ENCODE measurements at places on chromosomes 13 and 19.

GRCh38 chr13:36068991-36069390 is 62.2 kb downstream of the DCLK1 start:
- DNase-seq, result no peak

DNA sequence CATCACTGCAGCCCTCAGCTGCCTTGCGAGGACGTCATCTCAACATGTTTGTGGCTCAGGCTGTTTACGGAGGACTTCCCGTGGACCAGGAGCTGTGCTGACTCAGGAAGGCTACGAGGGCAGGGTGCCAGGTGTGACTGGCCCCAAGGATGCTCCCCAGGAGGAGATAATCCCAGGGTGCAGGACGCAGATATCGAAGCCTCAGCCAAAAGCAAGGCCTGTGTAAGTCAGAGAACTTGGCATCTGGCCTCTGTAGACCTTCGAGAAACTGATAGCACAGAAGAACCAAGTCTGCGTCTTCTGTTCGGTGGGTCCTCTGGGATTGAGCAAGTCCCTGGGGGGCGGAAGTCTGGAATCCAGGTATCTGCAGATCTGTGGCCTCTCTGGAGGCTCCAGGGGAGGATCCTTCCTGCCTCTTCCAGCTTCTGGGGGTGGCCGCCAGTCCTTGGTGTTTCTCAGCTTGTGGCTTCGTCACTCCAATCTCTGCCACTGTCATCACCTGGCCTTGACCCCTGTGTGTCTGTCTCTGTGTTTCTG is 2.6 kb upstream of the DOHH start:
- no peak for DNase-seq

- DNase-seq, result no peak
Measured at GRCh38 chr13:26497968-26498511, 59.4 kb upstream of the WASF3 start.

- no peak for DNase-seq
Measured at GRCh38 chr19:48713041-48713863, 6.3 kb downstream of the MAMSTR start.

DNA sequence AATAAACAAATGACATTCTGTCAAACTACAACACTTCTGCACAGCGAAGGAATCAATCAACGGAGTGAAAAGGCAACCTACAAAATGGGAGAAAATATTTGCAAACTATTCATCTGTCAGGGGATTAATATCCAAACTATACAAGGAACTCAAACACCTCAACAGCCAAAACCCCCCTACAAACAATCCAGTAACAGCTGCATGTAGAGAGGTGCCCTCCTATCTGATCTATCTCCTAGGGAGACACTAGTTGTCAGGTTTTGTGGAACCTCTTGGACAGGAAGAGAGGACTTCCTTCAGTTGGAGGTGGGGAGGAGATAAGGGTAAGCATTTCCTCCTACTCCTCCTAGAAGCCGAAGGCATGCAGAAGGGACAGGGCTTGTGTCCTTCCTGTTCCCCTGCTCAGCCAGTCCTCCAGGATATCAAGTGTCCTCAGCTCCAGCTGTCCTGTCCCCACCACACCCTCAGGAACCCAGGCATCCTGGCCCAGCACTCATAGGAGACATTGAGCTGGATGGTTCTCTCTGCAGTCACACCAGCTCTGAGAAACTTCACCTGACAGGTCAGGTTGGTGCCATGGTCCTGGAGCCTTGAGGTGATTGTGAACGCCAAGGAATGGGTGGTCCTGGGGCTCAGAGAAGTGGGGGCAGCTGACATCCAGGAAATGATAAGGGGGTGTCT is 9.8 kb upstream of the SIGLEC8 start:
- no peak for DNase-seq

DNA sequence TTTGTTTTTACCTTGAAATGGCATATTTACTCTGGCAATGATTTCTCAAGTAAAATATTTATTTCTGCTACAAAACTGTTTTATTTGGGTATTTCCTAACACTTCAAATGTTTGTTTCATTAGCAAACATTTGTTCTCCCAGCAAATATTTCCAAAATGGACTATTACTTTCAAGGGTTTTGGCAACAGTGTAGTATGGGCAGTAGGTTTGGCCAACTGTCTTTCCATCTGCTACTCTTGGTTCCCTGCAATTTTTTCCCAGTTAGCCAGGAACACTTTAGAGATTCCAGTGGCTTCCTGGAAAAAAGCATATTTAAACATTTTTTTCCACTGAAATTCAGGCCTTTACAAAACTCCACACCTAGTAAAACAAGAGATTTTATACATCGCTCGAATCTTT is 466.6 kb downstream of the SLITRK6 start:
- DNase-seq, result no peak

DNA sequence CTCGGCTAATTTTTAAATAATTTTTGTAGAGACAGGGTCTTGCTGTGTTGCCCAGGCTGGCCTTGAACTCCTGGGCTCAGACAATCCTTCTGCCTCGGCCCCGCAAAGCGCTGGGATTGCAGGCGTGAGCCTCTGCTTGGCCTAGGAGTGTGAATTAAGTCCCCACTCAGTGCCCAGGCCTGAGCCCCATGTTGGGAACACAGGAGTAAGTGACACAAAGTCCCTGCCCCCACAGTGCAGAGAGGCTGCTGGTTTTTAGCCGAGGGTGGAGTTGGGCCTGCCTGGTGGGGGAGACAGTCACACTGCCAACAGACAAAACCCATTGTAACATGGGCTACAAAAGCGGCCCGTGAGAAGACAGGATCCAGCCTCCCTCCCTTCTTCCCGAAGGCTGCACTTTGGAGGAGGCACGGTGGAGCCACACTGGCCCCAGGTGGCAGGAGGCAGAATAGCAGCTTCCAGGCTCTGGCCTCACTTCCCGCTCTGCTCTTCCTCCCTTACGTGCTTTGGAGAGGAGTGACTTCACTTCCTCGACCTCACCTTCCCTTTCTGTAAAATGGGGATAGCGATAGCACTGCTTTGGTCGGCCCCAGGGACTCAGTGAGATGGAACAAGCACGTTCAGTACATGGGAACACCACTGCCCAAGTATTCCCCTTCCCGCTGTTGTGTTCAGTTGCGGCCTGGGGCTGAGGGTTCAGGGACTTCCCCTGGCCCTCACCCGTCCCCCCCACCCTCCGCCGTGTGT is 15.2 kb upstream of the EHD2 start:
- peak; percentile 34 for DNase-seq

DNA sequence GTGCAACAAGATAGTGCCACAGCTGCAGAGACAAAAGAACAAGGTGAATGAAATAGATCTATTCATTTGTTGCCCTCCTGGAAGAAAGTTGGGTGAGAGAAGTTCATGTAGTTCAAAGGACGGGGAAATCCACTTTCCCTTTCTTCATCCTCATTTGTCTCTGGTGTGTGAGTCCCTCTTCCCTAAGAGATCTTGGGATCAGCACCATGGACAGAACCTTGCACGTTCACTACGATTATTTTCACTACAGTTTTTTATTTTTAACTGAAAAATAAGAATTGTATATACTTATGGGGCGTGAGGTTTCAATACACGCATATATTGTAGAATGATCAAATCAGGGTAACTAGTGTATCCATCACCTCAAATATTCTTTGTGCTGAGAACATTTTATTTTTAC is 29.2 kb downstream of the NLRP5 start:
- no peak for DNase-seq

- peak; percentile 39 for DNase-seq
Measured at GRCh38 chr13:106917673-106918556, 350.0 kb upstream of the ARGLU1 start.

DNA sequence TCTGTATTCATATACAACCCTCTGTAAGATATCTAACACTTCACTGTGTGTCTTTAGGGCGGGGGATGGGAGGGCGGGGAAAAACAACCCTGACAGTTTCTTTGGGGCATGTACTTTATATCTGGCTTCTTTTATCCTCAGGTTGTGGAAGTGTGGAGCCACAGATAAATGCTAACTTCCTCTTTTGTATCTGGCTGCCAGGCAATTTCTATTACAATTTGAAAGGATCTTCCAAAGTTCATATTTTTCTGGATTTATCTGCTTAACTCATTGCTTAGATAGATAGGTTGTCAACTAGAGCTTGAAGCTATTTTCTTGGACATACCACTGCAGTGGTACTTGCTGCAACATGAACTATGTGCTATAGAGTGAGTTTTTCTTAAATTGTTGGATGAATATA is 393.0 kb downstream of the LMO7 start:
- DNase-seq, result no peak

- no peak for DNase-seq
Measured at GRCh38 chr19:42469311-42470235, 26.8 kb upstream of the CXCL17 start.

GRCh38 chr19:29089315-29089870 is 123.6 kb downstream of the UQCRFS1 start:
- no peak for DNase-seq

GRCh38 chr19:46513461-46514236 is 18.0 kb upstream of the PNMA8B start:
- no peak for DNase-seq

DNA sequence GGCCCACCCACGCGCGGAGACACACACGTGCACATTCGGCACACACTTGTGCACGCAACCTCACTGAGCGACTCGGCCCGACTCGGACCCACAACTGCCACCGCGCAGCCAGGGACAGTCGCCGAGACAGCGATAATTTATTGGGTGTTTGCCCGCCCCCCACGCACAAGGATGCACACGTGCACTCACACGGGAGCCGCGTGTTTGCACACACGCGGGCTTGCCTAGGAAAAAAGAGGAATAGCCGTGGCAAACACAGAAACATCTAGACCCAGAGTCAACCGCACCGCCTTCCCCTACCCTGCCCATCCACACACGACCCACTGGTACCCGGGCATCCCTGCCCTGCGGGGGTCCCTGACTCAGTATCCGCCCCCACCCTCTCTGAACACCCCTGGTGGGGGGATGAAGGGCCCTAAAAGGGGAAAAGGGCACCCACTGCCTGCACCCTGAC is 1.1 kb upstream of the SSBP4 start:
- DNase-seq, result no peak

DNA sequence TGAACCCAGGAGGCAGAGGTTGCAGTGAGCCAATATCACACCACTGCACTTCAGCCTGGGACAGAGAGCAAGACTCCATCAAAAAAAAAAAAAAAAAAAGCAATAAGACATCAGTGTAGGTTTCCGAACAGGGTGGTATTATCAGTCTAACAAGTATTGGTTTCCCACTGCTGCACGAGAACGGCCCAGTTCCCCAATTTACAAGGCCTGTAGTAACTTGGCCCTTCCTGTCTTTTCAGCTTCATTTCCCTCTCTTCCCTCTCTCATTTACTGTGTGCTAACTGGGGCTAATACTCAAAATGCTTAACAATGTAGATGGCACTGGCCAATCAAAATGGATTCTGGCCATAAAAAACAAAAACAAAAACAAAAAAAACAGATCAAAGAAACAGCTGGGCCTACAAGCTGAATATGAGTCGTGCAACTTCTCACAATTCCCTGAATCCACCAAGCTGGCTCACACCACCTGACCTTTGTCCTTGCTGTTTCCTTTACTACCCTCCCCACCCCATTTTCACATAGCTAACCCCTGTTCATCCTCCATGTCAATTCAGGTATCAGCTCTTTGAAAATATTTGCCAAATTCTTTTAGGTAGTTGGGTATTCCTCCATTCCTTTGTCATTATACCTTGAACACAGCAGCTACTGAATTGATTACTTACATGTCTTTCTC is 2.4 kb downstream of the TEX101 start:
- no peak for DNase-seq

- DNase-seq, result no peak
Measured at GRCh38 chr19:36449059-36449670, 30.7 kb upstream of the ZFP82 start.

DNA sequence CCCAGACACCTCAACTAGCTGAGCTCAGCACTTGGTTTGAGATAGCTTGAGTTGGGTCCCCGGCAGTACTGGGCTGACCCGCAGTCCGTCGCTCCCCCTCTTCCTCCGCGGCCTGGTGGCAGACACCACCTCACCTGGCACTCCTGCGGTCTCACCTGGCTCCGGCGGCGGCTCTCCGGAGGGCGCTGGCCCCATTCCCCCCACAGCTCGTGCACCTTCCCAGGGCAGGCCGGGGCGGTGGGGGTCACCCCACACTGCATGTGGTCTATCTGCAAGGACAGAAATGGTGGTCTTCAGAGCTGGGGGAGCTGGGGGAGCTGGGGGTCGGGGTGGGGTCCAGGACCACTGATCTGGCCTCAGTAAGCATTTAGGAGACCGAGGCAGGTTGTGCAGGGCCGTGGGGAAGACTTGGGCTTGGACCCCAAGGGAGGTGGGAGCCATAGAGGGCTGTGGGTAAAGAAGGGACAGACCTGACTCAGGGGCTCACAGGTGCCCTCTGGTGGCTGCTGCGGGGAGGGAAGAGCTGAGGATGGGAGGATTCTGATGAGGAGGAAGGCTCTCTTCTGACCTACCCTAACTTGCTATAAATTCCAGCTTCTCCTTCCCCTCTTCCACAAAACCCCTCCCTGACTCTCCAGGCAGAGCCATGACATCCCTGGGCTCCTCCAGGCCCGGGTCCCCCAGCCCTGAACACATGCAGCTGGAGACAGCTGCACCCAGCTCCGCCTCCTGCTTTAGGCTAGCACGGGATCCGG is 6.7 kb upstream of the PLIN4 start:
- DNase-seq, result no peak

DNA sequence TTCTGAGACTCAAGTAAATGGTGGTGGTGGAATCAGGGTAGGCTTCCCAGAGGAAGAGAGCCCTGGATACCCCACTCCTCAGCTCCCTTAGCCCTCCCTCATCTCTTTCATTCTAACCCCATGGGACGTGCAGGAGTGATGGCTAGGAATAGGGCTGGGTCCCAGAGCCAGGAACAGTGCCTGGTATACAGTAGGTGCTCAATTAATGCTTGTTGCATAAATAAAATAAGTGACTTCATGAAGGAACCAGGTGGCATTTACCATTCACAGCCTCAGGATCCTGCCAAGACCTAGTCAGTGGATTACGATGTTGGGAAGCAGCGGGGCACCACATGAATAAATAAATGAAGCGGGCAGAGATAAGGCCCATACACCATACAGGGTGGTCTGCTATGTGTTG is 3.9 kb downstream of the UNC13A start:
- DNase-seq, result no peak

DNA sequence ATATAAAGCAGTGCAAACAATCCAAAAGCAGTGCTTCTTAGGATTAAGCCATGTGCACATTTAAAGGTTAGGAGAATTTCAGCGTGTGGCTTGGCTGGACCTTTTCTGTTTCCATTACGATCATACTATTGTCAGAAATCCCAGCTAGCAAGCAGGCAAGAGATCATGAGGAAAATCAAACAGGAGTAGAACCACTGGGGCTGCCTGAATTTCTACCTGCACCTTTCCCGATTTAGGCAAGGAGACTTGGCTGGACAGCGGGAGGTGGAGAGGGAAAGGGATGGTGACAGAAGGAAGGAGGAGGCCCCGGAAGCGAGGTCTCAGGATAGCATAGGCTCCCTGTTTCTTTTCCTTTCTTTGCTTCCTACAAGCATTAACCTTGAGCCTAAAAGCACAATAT is 102.5 kb downstream of the FGF14 start:
- DNase-seq, result no peak

- no peak for DNase-seq
Measured at GRCh38 chr13:104764600-104764999, 1698.4 kb upstream of the SLC10A2 start.

Data from glomerular endothelial cell (primary cell).